Central memory CD4-positive, alpha-beta T cell (primary cell): ENCODE measurements at places on chromosomes 2 and 18.

DNA sequence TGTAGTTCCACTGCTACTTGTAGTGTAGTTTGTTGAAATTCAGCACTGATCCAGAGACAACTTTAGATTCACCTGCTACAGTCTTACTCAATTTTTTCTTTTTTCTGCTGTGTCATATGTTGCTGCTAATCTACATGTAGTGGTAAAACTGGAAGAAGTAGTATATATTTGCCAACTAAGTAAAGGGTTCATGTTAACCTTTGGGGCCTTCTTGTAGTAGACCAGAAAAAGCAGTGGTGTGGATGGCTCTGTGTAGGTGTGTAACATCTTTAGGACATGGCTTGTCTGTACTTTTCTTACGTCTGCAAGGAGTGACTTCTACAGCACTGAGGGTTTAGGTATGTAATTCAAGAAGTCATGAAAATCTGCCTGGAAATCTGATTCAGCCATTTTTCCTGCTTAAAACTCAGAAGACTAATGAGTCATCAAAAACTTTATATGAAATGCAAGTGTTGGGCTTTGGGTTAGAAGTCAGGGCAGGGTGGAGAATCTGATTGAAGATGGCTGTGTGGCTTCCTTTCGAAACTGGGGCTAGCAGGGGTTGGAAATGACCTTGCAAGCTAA is 8.4 kb downstream of the PTPRM start:
- DNase-seq: no peak

DNA sequence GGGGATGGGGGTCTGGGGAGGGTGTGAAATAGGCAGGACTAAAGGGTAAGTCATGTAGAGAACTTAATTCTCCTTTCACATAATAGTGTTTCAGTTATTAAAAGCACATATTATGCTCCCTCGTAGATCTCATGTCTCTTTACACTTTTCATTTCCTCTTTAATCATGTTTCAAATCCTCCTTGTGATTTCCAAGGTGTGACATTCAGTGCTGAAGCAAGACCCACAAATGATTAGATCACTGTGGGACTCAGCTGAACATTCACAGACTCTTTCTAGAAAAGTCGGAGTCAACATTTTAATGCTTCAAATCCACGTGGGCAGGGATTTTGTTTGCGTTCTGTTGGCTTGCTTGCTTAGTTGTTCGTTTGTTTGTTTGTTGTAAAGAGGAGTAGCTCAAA is 34.7 kb upstream of the CALCRL start:
- DNase-seq: no peak

DNA sequence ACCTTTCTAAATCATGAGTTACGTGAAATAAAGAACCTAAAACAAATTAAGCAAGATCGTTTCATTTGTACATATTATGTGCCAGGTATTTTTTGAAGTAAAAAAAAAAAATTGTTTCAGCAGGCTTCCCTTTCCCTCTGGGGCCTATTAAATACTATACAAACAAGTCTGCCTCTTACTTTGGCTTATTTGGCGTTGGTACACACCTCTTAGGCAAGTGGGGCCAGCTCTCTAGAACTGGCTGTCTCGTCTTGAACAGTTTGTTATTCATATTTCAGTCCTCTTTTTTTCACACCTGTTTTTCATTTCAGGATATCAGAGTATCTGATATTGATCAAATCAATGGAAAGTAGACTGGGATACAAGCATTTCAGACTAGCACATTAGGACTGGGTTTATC is 27.4 kb upstream of the PPP3R1 start:
- DNase-seq: no peak

GRCh38 chr2:120682654-120683053 is 53.0 kb upstream of the GLI2 start:
- DNase-seq: no peak

- no peak for DNase-seq
These were observed 416.9 kb upstream of the ID2 start for GRCh38 chr2:8264981-8265380.

- DNase-seq: no peak
These were observed 31.8 kb upstream of the GCC2 start for GRCh38 chr2:108417254-108417653.

DNA sequence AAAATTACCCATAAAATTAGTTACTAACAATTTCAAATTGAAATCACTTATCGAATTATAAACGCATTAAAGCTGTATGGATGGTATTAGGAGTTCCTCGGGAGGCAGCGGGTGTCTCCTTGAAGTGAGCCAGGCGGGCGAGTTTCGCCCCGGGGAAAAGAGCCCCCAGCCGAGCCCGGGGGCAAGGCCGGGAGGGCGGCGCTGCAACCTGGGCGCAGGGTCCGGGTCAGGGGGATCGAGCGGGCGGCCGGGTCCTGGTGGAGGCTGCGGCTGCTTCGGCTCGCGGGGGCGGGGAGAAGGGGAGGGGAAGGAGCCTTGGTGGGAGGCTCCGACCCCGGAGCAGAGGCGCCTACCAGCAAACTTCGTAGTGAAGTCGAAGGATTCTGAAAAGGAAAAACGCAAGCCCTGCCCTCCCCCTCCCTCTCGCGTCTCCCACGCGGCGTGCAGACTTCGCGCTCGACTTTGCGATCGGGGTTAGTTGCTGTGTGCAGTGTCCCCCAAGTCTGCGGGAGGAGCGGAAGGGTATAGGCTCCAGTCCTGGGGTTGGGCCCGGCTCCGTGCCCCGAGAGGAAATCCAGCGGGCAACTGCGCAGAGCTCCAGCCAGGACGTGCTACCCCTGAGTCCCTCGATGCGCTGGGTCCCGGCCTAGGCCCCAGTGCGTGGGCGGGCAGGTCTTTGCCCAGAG is 140.8 kb downstream of the MEIS1 start:
- no peak for DNase-seq
